AG04450 (cell line): ENCODE measurements at places on chromosomes 1 and 21.

DNA sequence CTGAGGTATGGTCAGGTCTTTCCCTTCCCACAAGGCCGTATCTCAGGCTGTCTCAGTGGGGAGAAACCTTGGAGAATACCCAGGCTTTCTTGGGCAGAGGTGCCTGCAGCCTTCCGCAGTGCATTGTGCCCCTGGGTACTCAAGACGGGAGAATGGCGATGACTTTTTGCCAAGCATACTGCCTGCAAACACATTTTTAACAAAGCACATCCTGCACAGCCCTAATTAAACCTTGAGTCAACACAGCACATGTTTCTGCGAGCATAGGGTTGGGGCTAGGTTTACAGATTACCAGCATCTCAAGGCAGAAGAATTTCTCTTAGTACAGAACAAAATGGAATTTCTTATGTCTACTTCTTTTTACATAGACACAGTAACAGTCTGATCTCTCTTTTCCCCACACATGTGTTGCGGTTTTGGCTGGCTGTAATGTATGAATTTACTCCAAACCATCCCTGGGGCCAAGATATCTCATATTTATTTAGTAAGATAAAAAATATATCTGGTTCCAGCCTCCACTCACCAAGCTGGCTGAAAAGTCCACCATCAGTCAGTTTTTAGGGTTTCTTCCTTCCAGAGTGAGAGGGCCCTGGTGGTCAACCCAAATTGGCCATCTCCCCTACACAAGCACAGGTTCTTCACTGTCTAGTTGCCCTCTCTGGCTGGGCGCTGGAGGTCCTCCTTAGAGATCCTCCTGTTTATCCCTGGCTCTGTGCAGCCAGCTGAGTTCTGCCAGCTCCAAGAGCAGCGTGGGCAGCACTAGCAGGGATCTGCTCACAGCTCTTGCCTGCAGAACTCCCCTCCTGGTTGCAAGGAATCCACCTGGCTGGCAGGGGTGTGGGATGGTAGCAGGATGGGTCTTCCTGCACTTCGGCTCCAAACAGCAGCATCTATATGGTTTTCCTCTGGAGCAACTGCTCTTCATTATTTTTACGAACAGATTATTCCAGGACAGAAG is 2.6 kb downstream of the FAAH start:
- DNase-seq, result no peak

GRCh38 chr1:165686121-165686970 is 12.0 kb downstream of the ALDH9A1 start:
- no peak for DNase-seq

DNA sequence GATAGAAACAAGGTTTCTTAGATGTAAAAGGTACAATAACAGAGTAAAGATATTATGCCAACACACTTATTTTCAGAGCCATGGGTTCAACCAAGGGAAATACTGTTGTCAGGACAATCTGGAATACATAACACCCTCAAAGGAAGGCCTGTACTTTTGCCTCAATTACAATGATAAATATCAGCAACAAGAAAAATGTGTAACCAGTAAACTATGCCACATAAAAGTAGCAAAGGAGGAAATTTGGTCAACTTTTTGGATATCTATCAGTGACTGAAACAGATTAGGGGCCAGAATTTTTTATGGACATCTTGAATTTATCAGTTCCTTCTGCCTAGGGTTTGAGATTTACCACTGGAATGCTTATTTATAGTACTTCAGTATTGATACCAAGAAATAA is 24.6 kb upstream of the RAP1GAP start:
- no peak for DNase-seq

GRCh38 chr1:241406421-241406820 is 49.4 kb upstream of the RGS7 start:
- no peak for DNase-seq

- DNase-seq, result no peak
Measured at GRCh38 chr21:29175408-29176134, 45.1 kb downstream of the MAP3K7CL start.

- DNase-seq, result no peak
Measured at GRCh38 chr1:17108786-17109185, 10.5 kb downstream of the PADI2 start.

- peak; percentile 92 for DNase-seq
Measured at GRCh38 chr1:218496561-218496960, 151.4 kb downstream of the TGFB2 start.

DNA sequence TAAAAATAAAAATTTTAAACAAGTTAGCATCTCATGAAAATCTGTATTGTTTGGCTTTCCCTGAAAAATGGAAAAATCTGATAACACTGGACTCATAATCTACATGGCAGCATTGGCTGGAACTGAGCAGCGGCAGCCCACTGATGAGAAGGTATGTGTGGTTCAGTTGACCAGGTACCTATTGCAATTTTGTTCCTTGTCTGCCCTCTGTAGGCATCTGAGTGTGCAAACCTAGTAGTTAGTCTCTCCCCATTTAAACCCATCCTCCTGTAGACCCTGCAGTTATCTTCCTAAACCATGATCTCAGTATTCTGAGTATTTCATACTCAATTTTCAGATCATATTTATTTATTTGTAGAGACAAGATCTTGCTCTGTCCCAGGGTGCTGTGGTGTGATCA is 59.4 kb upstream of the SERBP1 start:
- DNase-seq, result no peak

- DNase-seq, result no peak
Measured at GRCh38 chr1:199297174-199297573, 658.3 kb downstream of the PTPRC start.

DNA sequence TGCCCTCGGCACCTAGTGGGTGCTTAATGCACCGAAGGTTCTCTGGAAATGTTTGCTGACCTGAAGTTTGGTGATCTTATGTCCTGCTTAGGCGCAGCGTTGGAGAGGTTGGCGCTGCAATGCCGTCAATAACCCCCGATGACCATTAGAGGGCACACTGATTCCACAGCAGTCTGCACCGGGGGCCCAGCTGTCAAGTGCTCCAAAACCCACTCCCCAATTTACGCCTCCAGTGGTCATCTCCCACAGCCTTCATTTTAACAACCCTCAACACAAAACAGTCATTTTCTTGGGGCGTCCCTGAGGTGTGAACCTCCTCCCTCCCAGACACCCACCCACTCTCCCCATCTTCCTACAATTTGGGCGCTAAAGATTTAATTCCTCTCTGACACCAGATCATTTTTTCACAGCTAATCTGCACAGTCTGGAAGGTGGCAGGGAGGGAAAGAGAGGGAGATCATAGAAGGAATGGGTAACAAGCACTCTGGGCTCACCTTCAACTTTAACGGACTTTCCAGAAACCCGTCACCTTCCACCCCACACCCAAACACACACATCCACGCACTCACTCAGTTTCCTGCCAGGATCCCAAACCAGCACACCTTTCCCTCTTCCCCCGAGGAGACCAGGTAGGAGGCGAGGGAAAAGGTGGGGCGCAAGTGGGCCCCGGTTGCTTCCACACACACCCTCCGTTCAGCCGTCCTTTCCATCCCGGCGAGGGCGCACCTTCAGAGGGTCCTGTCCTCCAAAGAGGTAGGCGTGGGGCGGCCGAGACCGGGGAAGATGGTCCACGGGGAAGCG is 570 bp upstream of the NPR1 start:
- DNase-seq, result no peak

- no peak for DNase-seq
Measured at GRCh38 chr1:13469343-13469742, 44.5 kb downstream of the LRRC38 start.

- DNase-seq, result peak; percentile 67
Measured at GRCh38 chr1:59595774-59596173, 219.0 kb upstream of the HOOK1 start.

DNA sequence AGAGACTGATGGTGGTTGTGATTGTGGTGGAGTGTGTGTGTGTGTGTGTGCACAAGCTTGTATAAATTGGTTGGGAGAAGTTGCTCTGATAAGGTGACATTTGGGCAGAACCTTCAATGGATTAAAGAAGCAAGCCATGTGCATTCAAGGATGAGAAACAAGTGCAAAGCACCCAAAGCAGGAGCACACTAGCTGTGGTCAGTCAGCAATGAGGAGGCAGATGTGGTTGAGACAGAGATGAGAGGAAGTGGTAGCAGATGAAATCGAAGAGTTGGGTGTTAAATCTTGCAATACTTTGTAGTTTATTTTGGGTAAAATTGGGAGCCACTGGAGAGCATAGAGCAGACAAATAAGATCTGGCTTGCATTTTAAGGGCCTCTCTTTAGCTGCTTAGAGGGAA is 4.4 kb upstream of the PGBD5 start:
- no peak for DNase-seq

- no peak for DNase-seq
Measured at GRCh38 chr1:241637604-241638003, 2.6 kb downstream of the CHML start.

DNA sequence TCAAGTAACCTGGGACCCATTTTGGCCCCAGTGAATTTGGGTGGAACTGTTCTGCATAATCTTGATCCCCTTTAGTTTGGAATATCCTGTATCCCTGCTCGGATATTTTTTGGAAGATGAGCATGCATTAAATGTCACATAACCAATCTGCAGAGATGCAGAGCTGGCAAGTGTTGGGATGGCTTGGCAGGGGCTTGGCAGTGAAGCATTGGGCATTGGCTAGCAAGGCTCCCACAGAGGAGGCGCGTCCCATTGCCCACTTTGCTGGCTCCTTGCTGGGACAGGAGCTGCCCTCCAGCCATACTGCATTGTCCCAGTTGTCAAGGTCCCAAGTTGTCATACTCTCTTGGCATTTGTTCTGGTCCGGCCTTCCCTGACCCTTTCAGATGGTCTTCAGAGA is 29.9 kb downstream of the LAMC2 start:
- no peak for DNase-seq

DNA sequence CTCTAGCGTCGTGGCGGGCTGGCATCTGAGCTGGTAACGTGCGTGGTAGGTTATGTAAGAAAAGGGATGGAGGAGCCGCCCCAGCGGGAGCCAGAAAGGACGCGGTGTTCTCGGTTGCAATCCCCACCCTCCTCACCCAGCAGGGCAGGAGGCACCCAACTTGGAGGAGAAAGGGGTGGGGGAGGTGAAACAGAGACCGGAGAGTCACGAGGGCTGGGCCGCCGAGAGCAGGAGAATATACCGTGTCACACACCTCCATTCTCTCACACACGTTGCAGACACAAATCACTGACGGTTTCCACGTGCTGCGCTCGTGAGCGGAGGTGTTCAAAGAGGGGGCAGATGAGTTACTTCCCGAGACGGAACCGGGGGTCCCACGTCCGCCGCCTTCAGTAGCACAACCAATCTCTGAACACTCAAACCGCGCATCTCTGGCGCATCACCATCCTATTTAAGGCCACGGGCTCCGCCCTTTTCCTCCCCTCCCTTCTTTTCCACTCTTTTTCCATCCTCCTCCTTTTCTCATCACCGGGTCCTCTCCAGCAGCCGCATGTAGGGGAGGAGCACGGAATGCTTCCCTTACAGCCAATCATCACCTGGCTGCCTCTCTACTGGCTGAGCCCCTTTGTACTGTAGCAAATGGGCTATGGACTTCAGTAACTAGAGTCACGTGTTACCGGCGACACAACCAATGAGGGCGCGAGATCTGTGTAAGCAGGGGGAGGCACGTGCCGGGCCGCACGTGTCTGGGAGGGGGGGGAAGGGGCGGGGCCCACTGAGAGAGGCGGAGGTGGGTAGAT is at the start of gene CIART:
CIART (plus strand) TSS at position 797 of the 800 bp plus-strand sequence. CDS start 714 bp downstream, outside the sequence.
- DNase-seq, result peak; percentile 98

- no peak for DNase-seq
Measured at GRCh38 chr1:232473900-232474299, 156.0 kb downstream of the SIPA1L2 start.

- no peak for DNase-seq
Measured at GRCh38 chr1:201553496-201554189, 14.7 kb downstream of the NAV1 start.

GRCh38 chr1:101697072-101697471 is 299.7 kb downstream of the OLFM3 start:
- DNase-seq, result no peak

GRCh38 chr1:212949771-212950170 is 570 bp upstream of the VASH2 start:
- DNase-seq, result no peak

DNA sequence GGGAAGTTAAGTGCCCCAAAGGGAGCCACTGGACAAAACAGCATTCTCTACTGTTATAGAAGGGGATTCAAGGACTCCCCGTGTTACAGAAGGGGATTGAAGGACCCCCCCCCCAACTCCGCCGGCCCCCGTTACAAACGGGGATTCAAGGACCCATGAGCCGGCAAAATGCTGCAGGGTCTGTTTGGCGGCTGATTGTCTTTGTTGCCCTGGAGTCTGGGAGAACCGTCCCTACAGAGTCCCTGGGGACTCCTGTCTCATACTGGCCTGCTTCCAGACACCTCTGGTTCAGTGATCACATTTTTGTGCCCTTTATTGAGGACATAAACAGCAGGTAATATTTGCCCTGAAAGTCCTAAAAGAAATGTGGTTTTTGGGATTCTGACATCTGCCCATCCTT is 96.4 kb downstream of the SYF2 start:
- DNase-seq, result no peak

GRCh38 chr1:214990619-214991018 is 91.9 kb upstream of the KCNK2 start:
- DNase-seq, result peak; percentile 86

GRCh38 chr1:103779932-103780331 is 30.2 kb downstream of the AMY1C start:
- DNase-seq, result no peak

DNA sequence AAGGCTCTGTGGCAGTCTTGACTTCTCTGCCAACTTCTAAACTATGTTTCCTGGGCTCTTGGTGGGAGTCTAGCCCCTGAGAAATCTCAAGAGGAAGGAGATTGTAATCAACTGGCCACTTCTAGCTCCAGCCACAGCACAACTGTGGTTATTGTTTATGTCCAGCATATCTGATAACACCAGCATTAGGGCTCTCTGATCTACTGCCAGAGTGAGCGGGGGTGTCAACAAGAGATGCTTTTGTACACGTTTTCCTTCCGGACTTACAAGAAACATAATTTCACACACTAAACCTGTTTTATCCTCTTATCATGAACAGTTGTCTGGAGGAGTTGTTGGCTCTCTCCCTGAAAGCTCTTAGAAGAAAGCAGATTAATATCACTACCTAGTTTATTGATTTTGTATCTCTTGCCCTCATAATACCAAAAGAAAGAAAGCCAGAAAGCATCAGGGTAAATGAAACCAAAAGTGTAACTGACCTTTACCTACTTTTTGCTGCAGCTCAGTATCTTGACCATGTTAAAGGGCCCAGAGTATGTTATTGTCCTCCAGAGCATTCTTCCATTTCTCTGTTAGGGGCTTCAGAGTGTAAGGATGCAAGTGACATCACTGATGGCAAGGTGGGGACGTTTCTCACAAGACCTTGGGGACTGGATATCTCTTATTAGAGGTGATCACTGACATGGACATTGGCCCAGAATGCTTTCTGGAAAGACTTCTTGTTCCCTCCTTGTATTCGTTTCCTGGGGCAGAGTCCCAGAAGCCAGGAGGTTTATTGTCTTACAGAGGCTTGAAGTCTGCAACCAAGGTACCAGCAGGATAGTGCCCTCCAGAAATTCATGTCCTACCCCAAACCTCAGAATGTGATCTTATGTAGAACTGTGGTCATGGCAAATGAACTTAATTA is 9.6 kb upstream of the SH2D1B start:
- DNase-seq, result no peak

- no peak for DNase-seq
Measured at GRCh38 chr1:228156941-228157728, 7.4 kb downstream of the GJC2 start.
